ENCODE measurements at places on chromosomes 13 and 19. TPM values are rescaled to one million over a fixed set of nuclear protein-coding genes. Genes with fewer than 3 reads are reported as not detected.
A peak's percentile ranks its signal among the peaks of the same experiment; 100 is the strongest.

ZNF546 gene
- 6.7 TPM for total RNA-seq

DOCK6 gene
- 138 TPM for total RNA-seq

COL5A3 gene
- 9.6 TPM for total RNA-seq

LIG4 gene
- total RNA-seq: 10.9 TPM

ZNF793 gene
- 4.2 TPM for total RNA-seq

DNA sequence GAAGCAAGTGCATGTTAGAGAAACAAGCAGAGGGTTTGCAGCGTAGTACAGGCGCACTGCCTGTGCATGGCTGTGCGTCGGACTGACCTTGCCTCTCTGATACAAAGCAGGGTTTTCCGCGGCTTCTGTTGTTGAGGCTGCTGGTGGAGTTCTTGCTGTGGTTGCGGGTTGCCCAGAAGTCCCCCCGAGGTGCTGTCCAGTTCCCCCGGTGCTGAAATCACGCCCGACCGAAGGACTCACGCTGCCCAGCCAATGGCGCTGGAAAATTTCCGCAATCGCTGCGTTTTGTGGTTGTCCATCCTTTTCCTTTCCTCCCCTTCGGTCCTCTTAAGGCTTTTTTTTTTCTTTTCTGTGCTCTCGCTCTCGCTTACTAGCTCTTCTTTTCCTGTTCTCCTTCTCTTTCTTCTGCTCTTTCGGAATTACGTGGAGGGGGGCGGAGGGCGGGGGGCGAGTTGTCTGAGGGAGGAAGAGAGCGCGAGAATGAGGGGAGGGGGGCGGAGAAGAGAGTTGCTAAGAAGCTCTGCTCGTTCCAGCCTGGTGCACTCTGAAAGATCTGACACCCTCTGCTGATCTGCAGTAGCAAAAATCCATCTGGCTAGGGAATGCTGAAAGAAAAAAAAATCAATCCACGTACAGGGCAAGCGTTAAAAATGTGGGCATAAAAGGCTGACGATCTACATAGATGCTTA, at the start of gene SLITRK1:
Gene SLITRK1, minus strand, starts transcription at position 558 of the 689 bp plus-strand sequence. CDS start 967 bp downstream, outside the sequence.
- peak; percentile 72 for DNase-seq

- no peak for DNase-seq
Observed at GRCh38 chr19:10858204-10858828, 10.1 kb downstream of the C19orf38 start.

- no peak for DNase-seq
Observed at GRCh38 chr13:41054919-41055619, 6.2 kb upstream of the WBP4 start.

DNA sequence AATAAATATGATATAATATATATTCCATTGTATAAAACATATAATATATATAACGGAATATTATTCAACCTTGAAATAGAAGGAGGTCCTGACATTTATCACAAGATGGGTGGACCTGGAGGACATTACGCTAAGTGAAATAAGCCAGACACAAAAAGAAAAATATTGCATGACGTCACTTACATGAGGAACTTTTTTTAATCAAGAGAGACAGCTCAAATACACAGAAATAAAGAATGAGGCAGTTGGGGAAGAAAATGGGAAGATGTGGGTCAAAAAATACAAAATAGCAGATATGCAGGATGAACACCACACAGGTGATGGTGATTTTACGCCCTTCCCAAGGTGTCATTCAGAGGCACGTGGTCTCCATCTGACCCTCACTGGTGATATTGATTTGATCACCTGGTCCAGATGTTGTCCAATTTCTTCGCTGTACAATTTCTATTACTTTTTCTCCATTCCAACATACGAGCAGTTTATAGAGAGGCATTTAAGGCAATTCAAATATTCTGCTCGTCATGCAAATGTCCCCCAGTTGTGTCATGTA, 513 bp upstream of the ZNF317 start:
- no peak for DNase-seq

GRCh38 chr13:96900986-96901385, 93.3 kb downstream of the OXGR1 start:
- no peak for DNase-seq

GRCh38 chr13:83516781-83517180, 365.5 kb downstream of the SLITRK1 start:
- peak; percentile 52 for DNase-seq

GRCh38 chr13:113080901-113081521, 24.6 kb upstream of the F7 start:
- no peak for DNase-seq
